Right lobe of liver (tissue), 6 donors: ENCODE measurements at places on chromosomes 7 and 10.

DNA sequence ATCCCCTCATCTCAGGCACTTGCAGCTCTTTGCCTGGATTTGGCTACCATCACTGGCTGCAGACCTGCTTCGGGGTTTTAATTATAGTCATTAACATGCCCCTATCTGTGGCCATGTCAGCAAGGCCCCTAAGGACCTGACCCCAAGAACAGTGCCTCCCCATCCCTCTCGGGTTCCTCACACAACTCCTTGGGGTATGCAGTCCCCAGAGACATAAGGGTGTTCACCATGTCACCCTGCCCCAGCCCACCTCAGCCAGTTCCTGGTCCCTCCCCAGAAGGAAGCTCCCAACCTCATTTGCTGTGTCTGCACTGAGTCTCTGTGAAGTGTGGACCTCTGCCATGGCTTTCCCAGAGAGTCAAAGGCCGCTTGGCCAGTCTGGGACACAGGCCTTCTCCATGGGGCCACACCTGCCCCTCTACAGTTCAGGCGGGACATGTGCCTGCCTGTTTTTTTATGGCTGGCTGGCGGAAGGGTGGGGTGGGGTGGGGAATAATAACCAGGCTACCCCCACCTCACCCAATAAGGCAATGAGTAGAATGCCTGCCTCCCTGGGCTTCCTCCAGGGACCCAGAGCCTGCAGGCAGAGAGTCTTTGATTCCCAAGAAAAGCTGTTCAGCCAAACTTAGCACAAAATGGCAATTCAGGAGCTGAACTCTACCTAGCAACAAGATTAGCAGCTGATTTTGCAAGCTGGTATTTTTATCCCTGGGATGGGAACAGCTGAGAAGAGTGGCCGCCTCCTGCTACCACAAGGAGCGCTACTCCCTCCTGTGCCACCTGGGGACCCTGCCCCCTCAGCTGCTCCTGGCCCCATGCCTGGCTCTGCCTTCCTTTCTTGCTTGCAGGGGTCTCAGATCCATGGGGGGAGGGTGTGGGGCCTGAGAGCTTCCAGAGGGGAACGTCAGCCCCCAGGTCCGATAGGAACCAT lies 23.7 kb upstream of the CAMK2B start:
- DNase-seq: no peak

DNA sequence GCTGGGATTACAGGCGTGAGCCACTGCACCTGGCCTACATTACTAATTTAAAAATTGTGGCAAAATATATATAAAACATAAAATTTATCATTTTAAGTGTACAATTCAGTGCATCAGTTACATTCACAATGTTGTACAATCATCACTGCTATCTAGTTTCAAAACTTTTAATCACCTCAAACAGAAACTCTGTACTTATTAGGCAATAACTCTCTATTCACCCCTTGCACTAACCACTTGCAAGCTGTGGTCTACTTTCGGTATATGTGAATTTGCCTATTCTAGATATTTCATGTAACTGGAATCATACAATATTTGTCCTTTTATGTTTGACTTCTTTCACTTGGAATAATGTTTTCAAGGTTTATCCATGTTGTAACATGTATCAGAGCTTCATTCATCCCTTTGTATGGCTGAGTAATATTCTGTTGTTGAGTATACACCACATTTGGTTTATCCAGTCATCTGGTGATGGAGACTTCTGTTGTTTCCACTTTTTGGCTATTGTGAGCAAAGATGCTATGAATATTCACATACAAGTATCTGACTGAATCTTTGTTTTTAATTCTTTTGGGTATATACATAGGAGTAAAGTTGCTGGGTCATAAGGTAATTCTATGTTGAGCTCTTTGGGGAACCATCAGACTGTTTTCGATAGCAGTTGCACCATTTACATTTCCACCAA lies 14.3 kb upstream of the ELOVL3 start:
- no peak for DNase-seq

GRCh38 chr7:105876964-105877601 lies 684 bp upstream of the ATXN7L1 start:
- DNase-seq: peak; percentile 83

GRCh38 chr10:119268871-119269506 lies 61.6 kb downstream of the GRK5 start:
- no peak for DNase-seq

DNA sequence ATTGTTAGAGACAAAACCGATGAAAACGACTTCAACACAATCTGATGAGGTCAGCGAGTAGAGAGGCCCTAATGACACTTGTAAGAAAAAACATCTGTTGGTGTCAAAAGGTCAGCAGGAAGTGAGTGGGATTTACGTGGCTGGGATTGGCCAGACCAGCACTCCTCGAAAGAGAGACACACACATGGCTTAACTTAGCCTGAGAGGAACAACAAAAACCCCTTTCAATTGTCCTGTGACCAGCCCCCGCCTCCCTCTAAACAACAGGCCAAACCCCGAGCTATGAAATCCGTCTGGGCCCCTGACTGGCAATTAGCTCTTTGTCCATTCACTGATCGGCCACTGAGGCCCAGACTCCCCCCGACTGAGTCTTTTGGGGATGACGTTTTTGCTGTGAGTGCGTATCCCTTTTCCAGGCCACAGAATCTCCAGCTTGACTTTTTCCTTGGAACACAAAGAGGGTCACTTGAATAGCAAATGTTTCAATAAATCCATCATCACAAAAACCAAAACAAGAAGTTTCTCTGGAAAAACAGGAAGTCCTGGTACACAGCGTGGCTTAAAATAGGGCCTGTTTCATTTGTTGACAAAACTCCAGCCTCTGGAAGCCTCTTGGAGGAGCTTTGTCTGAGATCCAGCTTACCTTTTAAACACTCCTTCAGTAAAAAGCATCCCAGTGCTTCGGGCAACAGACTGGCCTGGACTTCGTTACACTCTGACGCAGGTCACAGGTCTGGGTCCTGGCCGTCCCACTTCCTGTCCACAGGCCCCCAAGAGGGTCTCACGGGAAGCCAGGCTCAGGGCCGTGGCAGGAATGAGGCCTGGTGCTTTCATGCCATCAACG lies 103.0 kb downstream of the CTBP2 start:
- no peak for DNase-seq

DNA sequence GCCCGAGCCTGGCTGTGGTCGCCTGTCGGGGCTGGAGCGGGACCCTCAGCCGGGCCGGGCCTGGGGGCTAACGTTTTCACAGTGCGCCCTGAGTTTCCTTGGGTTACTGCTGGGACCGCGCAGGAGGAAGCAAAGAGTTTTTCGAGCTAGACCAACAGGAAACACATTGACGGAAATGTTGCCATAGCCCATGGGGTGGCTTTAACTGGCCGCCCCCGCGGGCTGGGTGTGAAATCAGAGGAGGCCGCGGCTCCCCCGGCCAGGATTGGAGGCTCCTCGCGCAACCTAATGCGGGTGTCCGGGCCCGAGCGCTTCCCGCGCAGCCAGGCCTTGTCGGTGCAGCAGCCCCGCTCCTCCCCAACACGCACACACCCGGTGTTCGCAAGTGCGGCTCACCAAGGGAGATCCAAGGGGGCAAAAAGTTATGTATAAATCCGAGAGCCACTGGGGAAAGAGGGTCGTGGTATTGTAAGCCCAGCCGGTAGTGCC lies 1.9 kb downstream of the HHEX start:
- peak; percentile 75 for DNase-seq

DNA sequence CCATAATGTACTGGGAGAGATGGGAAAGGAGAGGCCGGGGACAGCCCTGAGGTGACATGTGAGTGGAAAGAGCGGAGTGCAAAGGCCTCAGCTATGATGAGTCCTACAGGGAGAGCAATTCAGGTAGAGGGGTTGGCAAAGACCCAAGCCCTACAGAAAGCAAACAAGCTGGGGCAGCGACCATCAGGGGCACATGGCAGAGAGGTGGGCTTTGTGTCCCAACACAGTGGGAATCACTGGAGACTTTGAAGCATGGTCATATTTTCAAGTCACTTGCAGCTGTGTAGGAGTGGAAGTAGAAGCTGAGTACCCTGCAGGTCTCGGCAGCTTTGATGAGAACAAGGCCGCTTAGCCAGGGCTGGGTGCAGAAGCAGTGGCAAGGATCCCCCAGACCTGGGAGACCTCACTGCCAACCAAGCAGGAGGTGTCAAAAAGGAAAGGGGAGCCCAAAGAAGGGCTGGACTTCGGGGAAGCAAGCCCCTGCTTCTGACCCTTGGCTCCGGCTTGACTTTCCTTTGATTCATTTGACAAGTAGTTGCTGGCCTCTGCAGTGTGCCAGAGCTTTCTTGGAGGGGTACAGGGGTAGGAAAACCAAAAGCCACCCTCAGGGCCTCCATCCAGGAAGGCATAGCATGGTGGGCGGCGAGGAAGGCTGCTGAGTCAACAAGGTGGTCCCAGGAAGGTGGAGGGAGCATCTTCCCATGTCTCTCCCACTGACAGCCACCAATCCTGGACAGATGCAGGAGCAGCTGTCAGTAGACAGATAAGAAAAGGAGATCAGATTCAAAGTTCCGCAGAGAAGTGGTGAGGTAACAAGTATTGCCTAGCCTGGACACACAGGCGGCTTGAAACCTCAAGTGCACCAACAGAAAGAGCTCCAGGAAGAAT lies 1.9 kb upstream of the PGAM2 start:
- DNase-seq: peak; percentile 42

- DNase-seq: no peak
These were observed 77.9 kb downstream of the ARHGAP21 start for GRCh38 chr10:24645784-24646183.

DNA sequence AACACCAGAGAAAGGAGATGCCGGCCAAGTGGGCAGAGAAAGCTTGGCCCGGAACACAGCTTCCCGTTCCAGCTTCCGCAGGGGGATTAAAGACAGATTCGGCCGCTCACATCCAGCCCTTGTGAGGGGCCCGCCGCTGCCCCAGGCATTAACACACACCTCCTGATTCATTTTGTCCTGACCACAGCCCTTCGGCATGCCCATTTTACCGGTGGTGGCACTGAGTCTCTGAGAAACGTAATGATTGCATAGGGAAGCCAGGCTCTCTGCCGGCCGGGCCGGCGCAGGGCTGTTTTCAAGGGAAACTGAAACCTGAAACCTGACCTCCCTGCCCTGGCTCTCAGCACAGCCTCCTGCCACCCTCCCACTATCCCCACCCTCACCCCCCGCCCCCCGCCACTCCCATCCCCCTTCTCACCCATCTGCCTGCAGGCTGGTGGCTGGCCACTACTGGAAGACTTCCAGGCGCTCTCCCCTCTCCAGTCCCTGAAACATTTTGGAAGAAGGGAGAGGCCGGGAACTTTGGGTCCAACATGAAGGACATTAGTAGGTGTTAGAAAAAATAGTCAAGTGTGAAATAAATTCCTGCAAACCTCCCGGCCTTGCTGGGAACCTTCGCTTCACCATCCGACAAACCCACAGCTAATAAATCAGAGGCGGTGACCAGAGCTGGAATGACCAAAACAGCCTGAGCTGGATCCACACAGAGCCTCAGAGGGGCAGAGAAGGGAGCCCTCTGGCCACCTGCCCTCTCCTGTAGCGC lies 83.5 kb upstream of the CUX1 start:
- DNase-seq: peak; percentile 80

DNA sequence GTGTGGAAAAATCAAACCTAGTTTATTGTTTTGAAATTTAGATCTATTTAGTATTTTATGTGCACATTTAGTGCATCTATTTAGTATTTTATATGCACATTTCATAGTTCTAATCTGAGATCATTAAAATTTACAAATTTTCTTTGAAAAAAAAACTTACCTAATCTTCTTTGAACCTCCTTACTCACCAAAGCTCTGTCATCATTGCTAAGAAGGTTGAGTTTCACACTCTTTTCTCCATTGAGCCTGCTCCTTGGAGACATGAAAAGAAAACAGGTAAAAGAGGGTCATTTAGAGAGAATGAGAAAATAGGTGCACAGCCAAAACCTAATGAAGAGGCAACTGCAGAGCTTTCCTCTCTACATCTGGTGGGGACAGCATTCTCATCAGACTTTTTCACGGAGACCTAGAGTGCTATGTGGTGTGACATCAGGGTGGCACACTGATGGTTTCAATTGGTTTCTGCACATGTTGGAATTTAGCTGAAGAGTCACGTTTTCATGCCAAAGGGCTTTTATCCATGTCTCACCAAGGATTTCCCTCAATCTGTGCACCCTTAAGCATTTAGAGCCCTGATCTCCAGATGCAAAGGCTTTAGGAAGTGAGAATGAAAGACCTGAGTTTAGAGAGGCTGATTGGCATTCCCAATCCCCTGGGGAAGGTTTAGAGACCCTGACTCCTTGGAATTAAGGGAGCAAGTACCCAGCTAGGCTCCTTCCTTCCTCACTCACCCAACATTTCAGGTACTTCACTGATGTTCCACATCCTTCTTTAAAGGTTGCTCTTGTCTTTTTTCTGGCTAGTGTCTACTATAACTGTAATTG lies 89.2 kb upstream of the CAPZA2 start:
- DNase-seq: no peak

DNA sequence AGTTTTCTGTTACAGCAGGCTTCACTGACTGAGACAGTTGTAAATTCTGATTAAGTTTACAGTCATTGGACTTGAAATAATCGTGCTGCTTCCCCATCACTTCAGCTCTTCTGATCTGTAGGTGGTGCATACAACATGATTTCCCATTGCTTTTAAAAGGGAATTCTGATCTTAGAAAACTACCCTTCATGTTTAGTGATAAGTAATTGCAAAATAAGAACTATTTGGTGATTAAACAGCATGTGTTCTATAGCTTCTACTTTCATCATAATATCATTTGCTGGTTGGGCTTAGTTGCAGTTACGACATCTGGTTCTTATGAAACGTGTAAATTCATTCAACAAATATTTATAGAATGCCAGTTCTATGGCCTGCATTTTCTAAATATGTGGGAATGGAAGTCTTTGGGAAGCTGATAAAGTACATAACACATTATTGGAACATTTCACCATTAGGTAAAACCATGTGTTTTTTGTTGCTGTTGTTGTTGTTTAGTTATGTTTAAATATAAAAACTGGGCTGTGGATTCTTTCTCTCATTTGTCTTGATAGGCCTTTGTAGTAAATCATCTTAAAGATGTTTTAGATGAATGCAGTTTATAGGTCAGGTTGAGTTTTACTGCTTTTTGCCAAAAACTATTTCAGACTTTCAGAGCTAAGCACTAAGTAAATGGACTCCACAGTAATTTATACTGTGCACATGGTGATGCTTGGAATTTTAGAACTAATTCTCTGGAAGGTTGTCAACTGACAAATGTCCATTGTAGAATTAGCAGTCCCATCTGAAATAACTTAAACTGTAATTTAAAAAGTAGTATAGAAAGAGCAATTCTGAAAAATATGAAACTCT lies 13.1 kb downstream of the GNAI1 start:
- DNase-seq: no peak

DNA sequence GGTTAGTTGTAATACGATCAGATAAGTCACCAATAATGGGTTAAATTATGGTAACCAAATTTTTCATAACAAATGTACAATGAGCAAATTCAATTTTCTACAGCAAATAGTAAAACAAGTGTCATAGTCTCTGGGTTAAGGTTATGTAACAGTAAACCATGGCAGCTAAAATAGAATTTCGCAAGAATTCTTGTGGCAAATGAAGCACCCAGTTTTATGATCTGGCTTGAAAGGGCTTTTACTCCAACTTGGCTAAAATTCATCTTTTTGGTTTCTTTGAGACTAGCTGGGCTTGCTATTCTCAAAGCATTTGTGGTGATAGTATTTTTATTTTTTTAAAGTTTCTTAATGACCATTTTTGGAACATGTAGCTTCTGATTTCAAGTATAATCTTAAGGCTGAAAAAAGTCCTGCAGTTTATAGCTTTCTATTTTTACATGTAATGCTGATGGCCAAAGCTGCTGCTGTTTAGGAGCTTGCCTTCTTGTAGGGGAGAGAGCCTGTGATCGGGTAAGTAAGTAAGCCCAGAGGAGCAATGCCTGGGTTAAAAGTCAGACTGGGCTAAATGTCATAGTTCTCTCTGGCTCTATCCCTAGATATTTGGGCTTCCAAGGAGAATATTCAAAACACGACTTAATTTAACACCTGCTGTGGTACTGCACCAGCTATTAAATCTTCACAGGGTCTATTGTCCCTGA lies 55.5 kb upstream of the SYPL1 start:
- DNase-seq: no peak

- no peak for DNase-seq
These were observed 13.4 kb downstream of the BRI3 start for GRCh38 chr7:98294798-98295382.
